ENCODE measurements at places on chromosomes 7 and 10.

- no peak for DNase-seq
These were observed 116.6 kb upstream of the SAMD8 start for GRCh38 chr10:74994854-74995253.

- no peak for DNase-seq
These were observed 9.3 kb downstream of the ARL3 start for GRCh38 chr10:102704915-102705314.

GRCh38 chr10:31582365-31583052 is 263.5 kb downstream of the ZEB1 start:
- DNase-seq, result no peak

DNA sequence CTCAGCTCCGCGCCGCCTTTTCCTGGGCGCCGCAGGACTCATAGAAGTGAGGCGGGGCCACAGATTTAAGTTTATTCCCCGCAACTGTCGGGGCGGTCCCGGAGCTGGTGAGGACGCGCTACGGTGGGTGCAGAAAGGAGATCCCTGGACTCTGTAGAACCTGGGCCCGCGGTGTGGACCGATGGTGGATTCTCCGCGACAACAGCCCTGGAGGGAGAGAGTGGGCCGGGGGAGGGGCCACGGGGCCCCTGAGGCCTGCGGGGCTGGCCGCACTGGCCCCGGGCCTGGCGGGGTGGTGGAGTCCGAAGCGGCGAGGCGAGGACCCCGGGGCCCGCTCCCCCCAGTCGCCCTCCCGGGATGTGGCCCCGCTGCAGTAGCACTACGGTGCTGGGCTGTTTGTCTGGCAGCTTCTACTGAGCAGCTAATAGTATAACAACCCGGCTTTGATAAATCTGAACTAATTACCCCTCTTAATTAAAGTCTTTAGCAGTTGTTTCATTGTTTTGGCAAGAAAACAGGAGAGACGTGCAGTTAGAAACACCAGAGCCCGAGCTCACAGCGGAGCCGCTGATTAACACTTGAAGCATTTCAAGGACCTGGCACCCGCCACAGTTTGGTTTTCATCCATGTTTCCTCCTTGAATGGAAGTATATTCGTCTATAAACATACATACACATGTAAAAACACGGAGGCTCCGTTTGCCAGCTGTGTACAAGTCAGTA is 4.2 kb downstream of the FEZF1 start:
- DNase-seq, result no peak

DNA sequence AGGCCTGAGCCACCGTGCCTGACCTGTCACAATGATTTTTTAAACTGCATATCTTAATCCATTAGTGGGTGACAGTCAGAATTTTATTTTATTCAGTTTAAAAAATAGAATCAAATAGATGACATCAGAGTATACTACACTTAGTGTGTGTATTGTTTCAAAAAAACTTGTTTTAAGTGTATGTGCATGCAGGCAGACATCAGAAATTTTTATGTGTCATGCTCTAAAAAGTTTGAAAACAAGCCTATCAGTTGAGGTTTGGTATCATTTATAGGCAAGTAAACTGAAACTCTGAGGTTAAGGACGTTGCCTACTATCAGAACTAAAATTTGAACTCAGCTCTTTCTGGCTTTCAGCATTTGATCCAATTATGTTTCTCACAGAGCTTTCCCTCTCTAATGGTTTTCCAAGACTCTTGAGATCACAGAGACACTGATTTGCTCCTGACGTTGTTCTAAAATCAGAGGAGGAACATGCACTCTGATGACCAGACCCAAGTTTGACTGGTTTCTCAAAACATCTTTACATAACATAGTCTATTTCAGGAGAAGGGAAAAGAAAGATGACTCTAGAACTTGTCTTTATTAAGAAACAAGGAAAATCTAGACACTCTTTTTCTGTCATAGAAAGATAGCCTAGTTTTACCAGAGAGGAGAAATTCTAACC is 188.6 kb downstream of the AUTS2 start:
- no peak for DNase-seq

- no peak for DNase-seq
These were observed 38.0 kb downstream of the FOXI2 start for GRCh38 chr10:127774766-127775559.

- DNase-seq, result no peak
These were observed 393.6 kb downstream of the CNTNAP2 start for GRCh38 chr7:146510088-146510680.

DNA sequence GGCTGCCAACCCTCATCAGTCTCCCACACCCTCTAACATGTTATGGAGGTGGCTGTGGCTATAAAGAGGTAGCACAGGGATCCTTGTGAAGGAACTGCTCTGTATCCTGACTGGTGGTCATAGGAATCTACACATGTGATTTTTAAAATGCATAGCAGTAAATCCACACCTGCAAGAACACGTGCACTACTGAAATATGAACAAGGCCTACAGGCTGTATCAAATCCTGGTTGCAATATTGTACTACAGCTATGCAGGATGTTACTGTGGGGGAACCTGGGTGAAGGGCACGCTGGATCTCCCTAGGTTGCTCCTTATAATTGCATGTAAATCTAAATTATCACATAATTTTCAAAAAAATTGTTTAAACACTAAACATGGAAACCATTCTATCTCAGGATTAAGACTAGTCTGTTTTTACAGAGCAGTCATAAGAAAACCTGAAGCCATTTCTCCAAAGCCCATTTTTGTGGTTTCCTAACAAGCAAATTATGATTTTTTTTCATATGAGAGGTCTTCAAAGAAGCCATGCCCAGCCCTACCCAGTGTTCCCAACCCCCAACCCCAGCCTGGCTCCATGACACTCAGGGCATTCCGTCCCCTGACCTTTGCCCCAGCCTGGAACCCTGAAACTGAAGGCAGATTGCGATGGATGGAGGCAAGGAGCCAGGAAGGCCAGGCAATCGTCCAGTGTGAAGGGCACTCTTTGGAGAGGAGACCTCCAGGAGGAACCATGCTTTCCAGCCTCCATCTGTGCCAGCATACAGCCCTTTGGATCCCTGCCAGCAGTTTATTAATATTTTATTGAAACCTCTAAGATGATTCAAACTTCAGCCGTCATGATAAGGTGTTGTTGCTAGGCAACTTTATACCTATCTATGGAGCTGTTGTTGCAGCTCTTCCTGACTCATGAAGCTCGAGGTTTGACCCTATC is 161.0 kb downstream of the GRID1 start:
- no peak for DNase-seq

GRCh38 chr7:150629347-150629746 is 2.8 kb downstream of the GIMAP6 start:
- no peak for DNase-seq

GRCh38 chr10:97880109-97880508 is 30.5 kb downstream of the GOLGA7B start:
- no peak for DNase-seq

DNA sequence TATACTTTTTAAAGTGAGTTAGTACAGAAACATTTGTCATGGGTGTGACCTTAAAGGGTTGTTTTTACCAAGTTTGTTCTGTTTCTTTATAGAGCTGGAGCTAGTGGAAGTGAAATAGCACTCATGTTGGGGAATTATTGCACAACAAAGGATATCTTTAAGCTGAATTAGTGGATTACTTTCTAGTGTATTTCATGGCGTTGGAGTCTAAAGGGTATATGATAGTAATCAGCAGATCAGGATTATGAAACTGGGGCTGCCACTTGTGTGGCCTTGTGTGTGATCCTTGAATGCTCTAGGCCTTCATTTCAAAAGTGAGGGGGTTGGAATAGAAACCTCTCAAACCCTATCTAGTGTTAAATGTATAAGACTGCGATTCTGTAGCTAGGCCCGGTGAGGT is 123.6 kb downstream of the LYZL1 start:
- no peak for DNase-seq

GRCh38 chr10:95560278-95561176 is 644 bp downstream of the SORBS1 start:
- DNase-seq, result peak; percentile 50

Measured in activated naive CD4-positive, alpha-beta T cell treated with Interleukin-2 at 50 U/mL for 16 hours (primary cell).